ENCODE measurements at places on chromosomes 12 and 14.

DNA sequence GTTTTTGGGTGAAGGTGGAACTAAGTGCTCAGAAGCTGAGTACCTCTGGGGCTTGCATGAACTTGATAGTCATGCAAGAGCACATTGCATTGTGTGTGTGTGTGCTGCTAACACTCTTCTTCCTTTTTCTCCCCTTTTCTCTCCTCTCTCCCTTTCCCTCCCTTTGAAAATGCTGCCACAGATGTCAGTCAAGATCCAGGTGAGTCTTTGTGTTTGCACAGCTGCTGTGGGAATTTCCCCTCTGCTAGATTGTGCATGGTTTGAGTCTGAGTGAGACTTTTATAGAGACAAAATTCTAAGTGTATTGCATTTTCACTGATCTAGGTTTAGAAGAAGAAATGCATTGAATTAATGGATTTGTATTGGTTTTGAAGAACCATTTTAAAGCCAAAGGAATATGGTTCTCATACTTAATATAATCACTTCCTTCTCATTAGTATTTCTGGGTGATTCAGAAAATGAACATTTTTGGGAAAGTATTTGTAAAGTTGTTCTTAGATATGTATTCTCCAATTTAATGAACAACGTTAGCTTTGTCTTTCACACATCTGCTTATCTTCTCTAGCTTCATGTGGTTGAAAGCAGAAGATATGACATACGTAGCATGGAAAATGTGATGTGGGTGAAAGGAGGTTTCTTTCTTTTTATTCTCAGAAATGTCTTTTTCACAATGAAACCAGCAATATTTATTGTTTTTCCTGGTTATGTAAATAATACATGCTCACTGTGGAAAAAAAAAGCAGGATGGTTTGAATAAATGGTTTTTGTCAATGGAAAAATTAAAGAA is 108.5 kb downstream of the NRXN3 start:
- no peak for DNase-seq

GRCh38 chr12:88575361-88575970 is 4.8 kb downstream of the KITLG start:
- no peak for DNase-seq

DNA sequence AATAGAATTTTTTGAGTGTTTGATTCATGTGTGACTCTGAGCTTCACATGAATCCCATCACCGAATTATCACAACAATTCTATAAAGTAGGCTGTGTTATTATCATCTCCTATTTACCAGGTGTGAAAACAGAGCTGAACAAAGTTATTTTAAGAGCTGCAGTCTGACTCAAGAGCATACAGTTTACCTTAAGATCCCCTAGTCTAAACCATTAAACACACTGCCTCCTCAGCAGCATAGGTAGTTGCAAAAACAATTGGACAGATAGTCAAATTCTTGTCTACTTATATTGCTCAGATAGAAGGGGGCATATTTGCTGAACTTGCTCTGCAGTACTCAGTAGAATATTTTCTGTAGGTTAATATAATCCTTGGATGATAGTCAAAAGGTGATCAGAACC is 219.8 kb upstream of the ATP2B1 start:
- no peak for DNase-seq

- DNase-seq: no peak
Observed at GRCh38 chr12:25459541-25459951, 93.5 kb downstream of the LMNTD1 start.

DNA sequence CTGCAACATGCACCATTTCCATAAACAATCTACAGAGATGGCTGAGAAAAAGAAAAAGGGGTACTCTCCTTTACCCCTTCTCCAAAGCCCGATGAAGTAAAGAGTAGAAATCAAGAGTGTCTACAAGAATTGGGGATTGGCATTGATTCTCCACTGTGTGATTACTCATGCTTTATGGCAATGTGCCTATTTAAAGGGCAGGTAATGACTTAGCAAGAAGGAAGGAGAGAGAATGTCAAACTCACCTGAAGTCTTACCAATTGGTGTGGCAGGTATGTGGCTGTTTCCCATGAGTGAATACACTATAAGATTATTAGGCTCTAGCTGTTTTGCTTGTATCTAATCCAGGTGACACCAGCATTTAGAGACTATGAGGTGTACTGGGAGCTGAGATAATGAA is 275.3 kb downstream of the CCER1 start:
- no peak for DNase-seq

DNA sequence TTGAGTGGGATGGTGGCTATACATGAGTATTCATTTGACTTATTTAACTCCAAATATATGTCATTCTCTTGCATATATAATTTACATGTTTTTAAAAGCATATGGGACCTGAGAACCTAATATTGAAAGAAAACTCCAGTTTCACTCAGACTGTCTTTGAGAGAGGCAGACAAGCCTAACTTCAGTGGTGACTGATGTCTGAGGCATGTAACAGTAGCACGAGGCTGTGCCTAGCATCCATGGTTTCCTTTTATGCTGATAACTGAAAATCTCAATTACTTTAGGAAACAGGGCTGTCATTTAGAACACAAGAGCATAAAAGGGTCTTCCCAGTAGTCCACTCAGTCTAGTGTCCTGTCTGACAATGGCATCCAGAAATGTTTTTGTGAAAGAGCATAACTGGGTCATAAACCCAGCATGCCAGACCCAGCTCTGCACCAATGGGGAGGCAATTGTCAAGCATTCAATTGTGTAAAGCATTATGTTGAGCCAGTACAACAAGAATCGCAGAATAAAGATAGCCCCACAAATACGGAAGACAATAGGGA is 24.3 kb downstream of the MAPK1IP1L start:
- no peak for DNase-seq

GRCh38 chr14:74732387-74732786 is 19.4 kb downstream of the FCF1 start:
- DNase-seq: no peak

GRCh38 chr12:26798640-26799039 is 34.4 kb downstream of the ITPR2 start:
- DNase-seq: no peak

All from NCI-H1436 (cell line).